ENCODE measurements at places on chromosomes 6 and 20.

GRCh38 chr6:128499079-128499731, 21.2 kb downstream of the PTPRK start:
- DNase-seq = no peak

GRCh38 chr6:38459291-38459690, 180.4 kb downstream of the BTBD9 start:
- DNase-seq = no peak

DNA sequence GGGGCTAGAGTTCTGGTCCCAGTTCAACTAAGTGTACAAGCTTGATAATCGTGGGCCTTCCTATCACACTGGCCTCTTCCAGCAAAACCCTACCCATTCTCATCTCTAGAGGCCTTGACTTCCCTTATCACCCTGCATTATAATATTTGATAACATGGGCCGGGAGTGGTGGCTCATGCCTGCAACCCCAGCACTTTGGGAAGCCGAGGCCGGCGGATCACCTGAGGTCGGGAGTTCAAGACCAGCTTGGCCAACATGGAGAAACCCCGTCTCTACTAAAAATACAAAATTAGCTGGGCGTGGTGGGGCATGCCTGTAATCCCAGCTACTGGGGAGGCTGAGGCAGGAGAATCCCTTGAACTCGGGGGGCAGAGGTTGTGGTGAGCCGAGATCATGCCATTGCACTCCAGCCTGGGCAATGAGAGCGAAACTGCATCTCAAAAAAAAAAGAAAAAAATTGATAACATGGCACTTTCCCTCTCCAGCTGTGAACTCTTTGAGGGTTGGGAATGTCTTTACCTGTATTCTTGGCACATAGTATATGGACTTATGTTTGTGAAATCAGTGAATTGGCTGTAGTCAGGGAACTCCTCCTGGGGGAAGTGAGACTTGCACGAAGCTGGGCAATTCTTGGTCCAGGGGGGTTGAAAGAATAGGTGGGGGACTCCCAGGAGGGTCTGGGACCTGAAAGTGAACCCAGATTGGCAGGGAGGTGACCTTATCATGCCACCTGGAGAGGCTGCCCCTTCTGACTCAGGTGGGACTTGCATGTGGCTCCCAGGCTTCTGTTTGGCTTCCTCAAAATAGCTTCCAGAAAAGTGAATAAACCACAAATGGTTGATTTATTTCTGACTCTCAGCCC, 915 bp upstream of the C6orf47 start:
- DNase-seq = no peak

GRCh38 chr6:140670021-140670420, 1295.6 kb upstream of the CITED2 start:
- DNase-seq = no peak

DNA sequence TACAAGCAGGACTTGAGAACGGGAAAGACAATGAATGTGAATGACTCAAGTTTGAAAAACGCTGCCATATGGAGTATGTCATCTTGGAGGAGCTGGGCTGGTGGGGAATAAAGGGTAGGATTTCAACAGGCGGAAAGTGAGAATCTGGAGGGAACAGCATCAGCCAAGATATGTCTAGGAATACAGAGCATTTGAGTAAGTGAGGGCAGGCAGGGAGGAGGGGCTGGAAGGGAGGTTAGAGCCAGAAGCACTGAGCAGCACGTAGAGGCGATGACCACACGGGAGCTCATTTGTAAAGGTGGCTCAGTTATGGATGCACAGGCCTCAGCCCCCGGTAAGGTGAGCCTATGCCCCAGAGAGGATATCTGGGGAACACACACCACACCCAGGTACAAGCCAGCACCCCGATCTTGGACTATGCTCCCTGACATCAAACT, 115.1 kb downstream of the ZMYND8 start:
- DNase-seq = no peak

GRCh38 chr6:96184798-96185197, 169.0 kb downstream of the FUT9 start:
- no peak for DNase-seq

DNA sequence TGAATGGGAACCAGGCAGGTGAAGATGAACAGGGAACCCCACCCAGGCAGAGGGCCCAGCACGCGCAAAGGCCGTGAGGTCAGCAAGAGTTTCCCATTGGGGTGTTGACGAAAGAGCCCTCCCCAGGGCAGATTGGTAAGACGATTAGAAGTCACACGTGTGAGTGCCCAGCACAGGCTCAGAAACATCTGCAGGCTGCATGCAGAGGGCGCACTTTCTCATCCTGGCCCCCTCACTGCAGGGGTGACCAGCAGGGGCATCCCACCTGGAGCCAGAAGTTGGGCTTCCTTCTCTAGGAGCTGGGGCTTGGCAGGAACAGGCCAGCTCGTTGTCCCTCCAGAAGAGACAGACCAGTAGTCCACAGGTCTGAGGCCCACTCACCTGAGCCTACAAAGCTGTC, 38.4 kb downstream of the VSTM2L start:
- peak; percentile 5 for DNase-seq

GRCh38 chr20:17613328-17614175, 43.7 kb downstream of the DSTN start:
- no peak for DNase-seq

DNA sequence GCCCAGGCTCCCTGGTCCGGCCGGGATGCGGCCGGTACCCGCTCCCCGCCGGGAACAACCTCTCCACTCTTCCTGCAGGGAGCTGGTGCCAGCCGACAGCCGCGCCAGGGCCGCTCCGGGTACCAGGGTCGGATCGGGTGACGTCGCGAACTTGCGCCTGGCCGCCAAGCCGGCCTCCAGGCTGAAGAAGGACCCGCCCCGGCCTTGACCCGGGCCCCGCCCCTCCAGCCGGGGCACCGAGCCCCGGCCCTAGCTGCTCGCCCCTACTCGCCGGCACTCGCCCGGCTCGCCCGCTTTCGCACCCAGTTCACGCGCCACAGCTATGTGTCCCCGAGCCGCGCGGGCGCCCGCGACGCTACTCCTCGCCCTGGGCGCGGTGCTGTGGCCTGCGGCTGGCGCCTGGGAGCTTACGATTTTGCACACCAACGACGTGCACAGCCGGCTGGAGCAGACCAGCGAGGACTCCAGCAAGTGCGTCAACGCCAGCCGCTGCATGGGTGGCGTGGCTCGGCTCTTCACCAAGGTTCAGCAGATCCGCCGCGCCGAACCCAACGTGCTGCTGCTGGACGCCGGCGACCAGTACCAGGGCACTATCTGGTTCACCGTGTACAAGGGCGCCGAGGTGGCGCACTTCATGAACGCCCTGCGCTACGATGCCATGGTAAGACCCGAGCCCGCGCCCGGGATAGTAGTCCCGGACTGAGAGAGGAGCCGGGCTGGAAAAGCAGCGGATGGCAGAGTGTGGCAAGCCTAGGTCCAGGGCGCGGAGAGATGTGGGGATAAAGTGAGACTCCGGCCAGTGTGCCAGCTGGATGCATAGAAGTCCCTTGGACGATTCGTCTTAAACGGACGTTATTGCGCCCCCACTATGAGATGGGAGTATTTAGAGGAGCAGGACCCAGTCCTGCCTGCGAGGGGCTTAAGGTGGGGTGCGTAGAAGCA, at the start of gene NT5E:
TSS of gene NT5E (plus strand) at position 266 of the 942 bp plus-strand sequence. CDS start at position 323, 57 bp downstream.
- peak; percentile 82 for DNase-seq

GRCh38 chr6:123316733-123317323, 319.9 kb downstream of the TRDN start:
- DNase-seq = peak; percentile 31

- DNase-seq = no peak
Observed at GRCh38 chr20:22382742-22383141, 201.6 kb downstream of the FOXA2 start.

GRCh38 chr6:4253604-4254231, 118.3 kb upstream of the ECI2 start:
- DNase-seq = peak; percentile 34

GRCh38 chr6:126513198-126513597, 173.3 kb downstream of the CENPW start:
- peak; percentile 2 for DNase-seq

DNA sequence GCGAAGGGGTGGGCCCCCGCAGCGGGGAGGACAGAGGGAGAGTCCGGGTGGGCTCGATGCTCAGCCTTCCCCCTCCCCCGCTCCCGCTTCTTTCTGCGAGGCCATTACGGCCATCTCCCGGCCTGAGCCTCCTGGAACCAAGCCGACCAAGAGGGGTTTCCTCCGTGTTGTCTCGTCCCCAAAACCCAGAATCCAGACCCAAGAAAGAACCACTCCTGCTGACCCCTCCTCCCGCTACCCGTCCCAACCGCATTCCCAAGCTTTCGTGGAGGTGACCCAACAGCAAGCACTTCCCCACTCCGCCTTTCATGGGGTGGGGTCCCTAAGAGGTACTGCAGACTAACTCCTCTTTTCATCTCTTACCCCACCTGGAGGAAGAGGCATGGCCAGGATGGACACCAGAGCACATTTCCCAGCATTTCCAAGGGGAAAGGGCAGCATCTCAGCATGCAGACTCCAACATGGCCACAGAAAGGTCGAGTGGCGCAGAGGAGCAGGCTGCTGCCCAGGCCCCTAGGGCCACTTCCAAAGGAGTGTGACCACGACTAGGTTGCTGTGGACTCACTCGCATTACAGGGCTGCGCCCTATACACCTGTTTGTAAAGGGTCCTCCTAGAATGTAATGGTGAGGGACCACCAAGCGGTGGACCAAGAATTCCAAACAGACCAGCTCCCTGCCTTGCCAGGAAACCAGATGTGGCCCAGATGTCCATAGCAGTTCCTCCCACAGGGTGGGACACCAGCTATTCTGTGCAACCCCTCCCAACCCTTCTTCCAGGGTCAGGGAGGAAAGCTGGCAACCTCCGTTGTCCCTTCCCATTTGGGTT, 53.4 kb downstream of the MRPL14 start:
- no peak for DNase-seq

Data from ACHN (cell line).